T-cell (primary cell): ENCODE measurements at places on chromosomes 1 and 21. TPM values are rescaled to one million over a fixed set of nuclear protein-coding genes. Genes with fewer than 3 reads are reported as not detected.

CELA3B gene
- total RNA-seq: 6.9 TPM

KRTAP19-3 gene
- not detected for total RNA-seq

TNFRSF9 gene
- total RNA-seq: 0.89 TPM

DNA sequence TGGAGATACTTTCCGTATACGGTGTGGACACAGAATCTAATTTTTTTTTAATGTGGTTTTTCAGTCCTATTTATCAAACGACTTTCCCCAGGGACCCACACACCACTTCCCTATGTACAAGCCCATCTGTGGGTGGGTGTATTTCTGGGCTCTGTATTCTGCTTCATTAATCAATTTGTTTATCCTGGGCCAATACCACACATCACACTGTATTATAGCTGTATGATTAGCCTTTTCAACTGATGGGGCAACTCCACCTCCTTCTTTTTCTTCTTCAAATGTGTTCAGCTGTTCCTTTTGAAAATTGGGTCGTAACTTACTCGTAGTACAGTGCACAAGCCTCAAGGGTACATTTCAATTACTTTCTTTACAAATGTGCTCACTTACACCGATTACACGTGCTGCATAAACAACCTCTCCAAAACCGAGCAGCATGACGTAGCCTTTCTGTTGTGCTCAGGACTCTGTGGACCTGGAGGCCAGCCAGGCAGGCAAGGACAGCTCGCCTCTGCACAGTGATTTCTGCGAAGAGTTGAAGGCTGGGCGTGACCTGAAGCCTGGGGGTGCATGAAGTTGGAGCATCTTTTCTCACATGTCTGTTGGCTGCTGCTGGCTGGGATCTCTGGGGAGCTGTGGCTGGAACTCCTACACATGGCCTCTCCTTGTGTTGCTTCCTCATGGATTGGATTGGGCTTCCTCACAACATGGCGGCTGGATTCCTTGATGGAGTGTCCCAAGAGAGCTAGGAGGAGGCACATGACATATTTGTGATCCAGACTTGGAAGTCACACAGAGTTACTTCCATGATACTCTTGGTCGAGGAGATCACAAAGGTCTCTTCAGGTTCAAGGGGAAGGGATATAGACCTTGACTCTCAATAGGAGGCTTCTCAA lies 126.5 kb downstream of the CRYAA start:
- H3K4me3 ChIP-seq: no peak overlapping the region
- no peaks in the 10 kb centered on the region for H3K4me1 ChIP-seq
- no peak for DNase-seq

DNA sequence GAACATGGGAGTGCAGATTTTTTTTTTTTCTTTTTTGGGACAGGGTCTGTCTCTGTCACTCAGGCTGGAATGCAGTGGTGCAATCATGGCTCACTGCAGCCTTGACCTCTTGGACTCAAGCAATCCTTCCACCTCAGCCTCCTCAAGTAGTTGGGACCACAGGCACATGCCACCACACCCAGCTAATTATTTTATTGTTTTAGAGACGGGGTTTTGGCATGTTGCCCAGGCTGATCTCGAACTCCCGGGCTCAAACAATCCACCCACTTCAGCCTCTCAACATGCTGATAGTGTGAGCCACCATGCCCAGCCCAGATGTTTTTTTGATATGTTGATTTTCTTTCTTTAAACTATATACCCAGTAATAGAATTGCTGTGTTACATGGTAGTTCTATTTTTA lies 57.7 kb downstream of the RGSL1 start:
- no peaks in the 10 kb centered on the region for H3K36me3 ChIP-seq
- H3K4me3 ChIP-seq: no peak overlapping the region
- H3K27me3 ChIP-seq: no peaks in the 10 kb centered on the region
- no peaks in the 10 kb centered on the region for H3K4me1 ChIP-seq
- no peak for DNase-seq
- no peak overlapping the region for H3K27ac ChIP-seq

DNA sequence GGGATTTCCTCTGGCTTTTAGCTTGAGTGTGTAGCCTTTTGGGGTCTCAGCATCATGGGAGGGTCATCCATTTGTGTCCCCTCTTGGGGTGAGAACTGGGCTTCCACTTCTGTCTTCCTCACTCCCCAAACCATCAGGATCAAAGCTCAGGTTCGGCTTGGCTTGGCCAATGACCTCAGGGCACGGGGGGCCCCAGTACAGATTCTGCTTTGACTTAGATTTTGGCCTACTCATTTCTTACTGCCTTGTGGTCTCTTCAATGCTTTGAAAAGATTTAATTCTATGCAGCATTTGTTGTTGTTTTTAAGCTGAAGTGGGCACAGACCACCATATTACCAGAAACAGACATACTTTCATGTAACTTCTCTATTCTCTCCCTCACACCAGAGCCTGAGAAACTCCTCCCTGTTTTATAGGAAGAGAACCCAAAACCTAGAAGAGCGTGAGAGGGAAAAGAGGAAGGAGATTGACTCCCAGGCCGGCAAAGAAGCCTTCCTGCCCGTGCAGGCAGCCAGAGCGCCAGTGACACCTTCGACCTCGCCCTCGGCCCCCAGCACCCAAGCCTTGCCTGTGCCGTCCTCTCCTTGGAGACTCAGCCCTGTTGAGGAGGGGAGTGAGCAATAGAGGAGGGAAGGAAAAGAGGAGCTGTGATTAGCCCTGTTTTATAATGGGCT lies 1.9 kb upstream of the S100A3 start:
- peaks cover 3% of the 10 kb centered on the region for H3K27me3 ChIP-seq
- peaks cover 16% of the 10 kb centered on the region for H3K4me1 ChIP-seq
- no peak for DNase-seq
- no peak overlapping the region for H3K4me3 ChIP-seq
- H3K27ac ChIP-seq: no peak overlapping the region
- H3K36me3 ChIP-seq: no peaks in the 10 kb centered on the region

GRCh38 chr1:212647004-212647403 lies 38.4 kb downstream of the ATF3 start:
- H3K4me1 ChIP-seq: no peaks in the 10 kb centered on the region
- no peak for DNase-seq
- peaks cover 17% of the 10 kb centered on the region for H3K27me3 ChIP-seq
- no peak overlapping the region for H3K27ac ChIP-seq
- no peak overlapping the region for H3K4me3 ChIP-seq
- no peaks in the 10 kb centered on the region for H3K36me3 ChIP-seq

- no peak overlapping the region for H3K27ac ChIP-seq
- H3K36me3 ChIP-seq: no peaks in the 10 kb centered on the region
- no peak for DNase-seq
- no peak overlapping the region for H3K4me3 ChIP-seq
- H3K27me3 ChIP-seq: no peaks in the 10 kb centered on the region
Observed at GRCh38 chr21:37297364-37297763, 30.2 kb upstream of the VPS26C start.

DNALI1 gene
- 0.16 TPM for total RNA-seq

GRCh38 chr1:226882187-226882586 lies 11.8 kb downstream of the PSEN2 start:
- no peaks in the 10 kb centered on the region for H3K27me3 ChIP-seq
- DNase-seq: no peak
- H3K4me3 ChIP-seq: peak overlapping the region; percentile 39
- H3K36me3 ChIP-seq: no peaks in the 10 kb centered on the region
- H3K4me1 ChIP-seq: peaks cover 47% of the 10 kb centered on the region

CELA2B gene
- 0.41 TPM for total RNA-seq

TNFRSF4 gene
- total RNA-seq: 15.1 TPM

DNA sequence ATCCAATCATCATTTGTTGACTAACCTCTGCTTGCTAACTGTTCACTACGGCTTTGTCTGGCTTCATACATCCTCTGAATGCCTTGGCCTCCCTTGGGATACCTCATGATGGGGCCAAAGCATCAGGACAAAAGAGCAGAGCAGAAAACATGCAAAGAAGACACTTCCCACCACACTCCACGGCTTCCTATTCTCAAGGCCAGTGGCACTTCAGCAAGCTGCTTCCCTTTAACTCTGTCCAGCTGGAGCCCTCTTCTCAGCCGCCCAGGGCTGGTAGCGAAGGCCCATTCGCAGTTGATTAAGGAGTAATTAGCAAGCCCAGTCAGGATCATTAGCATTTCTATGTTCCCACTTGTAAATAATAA lies 224.3 kb upstream of the FGGY start:
- H3K4me3 ChIP-seq: no peak overlapping the region
- no peak for DNase-seq
- H3K27ac ChIP-seq: peak overlapping the region; percentile 63
- H3K4me1 ChIP-seq: peaks cover 22% of the 10 kb centered on the region

TBX19 gene
- total RNA-seq: 2.8 TPM

HTR6 gene
- total RNA-seq: 0.90 TPM

- H3K4me3 ChIP-seq: no peak overlapping the region
- no peaks in the 10 kb centered on the region for H3K4me1 ChIP-seq
- no peaks in the 10 kb centered on the region for H3K27me3 ChIP-seq
- DNase-seq: no peak
- no peak overlapping the region for H3K27ac ChIP-seq
- no peaks in the 10 kb centered on the region for H3K36me3 ChIP-seq
Observed at GRCh38 chr1:88217386-88217785, 466.7 kb upstream of the PKN2 start.

GRCh38 chr1:91697861-91698260 lies 188.1 kb downstream of the TGFBR3 start:
- H3K36me3 ChIP-seq: no peaks in the 10 kb centered on the region
- peaks cover 19% of the 10 kb centered on the region for H3K4me1 ChIP-seq
- no peak overlapping the region for H3K4me3 ChIP-seq
- no peak for DNase-seq
- peak overlapping the region; percentile 51 for H3K27ac ChIP-seq
- no peaks in the 10 kb centered on the region for H3K27me3 ChIP-seq

DNA sequence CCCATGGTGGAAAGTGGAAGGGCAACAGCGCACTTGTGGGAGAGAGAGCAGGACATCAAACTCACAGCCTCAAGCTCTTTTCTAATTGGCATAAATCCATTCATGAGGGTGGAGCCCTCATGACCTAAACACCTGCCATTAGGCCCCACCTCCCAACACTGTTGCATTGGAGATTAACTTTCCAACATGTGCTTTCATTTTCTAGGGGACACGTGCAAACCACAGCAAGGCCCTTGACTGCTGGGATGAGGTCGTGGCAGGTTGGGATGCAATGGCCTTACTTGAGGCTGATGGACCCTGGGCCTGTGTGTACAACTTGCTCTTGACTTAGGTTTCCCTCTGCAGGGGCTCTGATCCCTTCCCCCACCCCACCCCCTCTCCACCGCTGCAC lies 35.9 kb upstream of the NEK2 start:
- H3K4me1 ChIP-seq: no peaks in the 10 kb centered on the region
- no peaks in the 10 kb centered on the region for H3K27me3 ChIP-seq
- no peak for DNase-seq
- no peak overlapping the region for H3K4me3 ChIP-seq
- H3K27ac ChIP-seq: no peak overlapping the region

GRCh38 chr1:115677182-115677555 lies 35.4 kb downstream of the VANGL1 start:
- H3K4me1 ChIP-seq: no peaks in the 10 kb centered on the region
- no peak for DNase-seq
- no peak overlapping the region for H3K27ac ChIP-seq
- H3K36me3 ChIP-seq: no peaks in the 10 kb centered on the region
- no peak overlapping the region for H3K4me3 ChIP-seq

TLR5 gene
- total RNA-seq: 3.6 TPM
